Activated T-cell treated with anti-CD3 and anti-CD28 coated beads, Interleukin-2, amount 50 U/mL, for 4 hours (primary cell): ENCODE measurements at places on chromosomes 2 and 18.

DNA sequence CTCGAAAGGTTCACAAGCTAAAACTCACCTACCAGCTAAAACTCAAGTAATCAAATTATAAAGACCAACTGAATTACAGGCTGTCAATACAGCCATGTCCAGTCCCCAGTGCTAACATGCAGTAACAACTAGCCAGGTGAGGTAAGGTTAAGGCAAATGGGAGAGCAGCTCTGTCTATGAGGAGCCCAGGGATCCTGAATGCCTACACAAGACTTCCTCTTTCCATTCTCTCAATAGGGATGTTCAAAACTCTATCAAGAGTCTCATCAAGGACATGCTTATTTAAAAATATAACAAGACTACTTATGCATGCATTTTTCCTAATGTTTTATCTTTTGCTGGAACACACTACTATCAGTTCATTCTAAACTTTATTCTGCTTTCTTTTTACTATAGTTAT lies 20.4 kb downstream of the REV1 start:
- no peak for DNase-seq

- DNase-seq: no peak
Observed at GRCh38 chr18:58058720-58059119, 14.7 kb downstream of the NEDD4L start.

DNA sequence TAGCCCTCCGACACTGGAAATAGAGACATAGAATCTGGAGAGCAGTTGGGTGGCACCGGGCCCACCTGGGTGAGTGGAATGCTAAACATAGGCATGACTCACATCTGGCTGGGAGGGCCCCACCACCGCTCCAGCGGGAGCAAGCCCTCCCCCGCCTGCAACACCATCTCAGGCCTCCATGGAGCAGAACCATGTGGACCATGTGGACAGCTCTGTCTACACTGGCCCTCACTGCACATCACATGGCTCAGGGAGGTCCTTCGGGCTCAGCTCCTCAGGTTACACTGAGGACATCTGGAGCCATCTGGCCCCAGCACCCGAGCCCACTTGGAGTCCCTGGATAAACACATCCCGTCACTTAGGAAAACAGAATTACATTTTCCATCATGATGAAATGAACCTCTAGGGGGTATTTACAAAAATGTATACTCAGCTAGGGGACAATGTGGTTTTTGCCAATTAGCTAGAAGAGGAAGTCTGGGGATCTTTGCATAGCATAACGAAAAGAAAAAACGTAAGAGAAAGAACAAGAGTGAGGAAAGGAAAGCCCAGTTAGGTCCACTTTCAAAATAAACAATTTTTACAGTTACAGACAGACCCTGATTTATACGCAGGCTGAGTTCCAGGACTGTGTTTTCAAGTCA lies 30.7 kb upstream of the MLPH start:
- no peak for DNase-seq

GRCh38 chr2:161418715-161419637 lies 2.9 kb downstream of the TBR1 start:
- DNase-seq: no peak

DNA sequence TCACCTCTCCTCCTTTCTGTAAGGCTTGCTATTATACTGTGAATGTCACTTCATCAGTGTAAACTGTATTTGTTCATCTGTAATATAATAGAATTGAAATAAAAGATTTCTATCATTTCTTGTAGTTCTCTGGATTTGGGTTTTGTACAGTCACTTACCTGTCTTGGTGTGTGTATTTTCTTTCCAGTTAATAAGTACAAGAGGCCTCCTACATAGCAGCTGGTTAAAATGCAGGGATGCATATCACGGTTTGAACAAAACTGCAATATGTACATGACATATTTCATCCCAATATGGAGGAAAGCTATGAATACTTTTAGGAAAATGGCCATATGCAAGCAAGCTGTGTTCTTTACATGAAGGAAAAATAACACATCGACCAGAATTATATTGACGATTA lies 5.4 kb upstream of the STAT1 start:
- DNase-seq: no peak
